Stimulated activated CD8-positive, alpha-beta memory T cell treated with anti-CD3 and anti-CD28 coated beads, Interleukin-2, amount 100 ng/mL, for 1 hour (primary cell): ENCODE measurements at places on chromosomes 12 and 14.

DNA sequence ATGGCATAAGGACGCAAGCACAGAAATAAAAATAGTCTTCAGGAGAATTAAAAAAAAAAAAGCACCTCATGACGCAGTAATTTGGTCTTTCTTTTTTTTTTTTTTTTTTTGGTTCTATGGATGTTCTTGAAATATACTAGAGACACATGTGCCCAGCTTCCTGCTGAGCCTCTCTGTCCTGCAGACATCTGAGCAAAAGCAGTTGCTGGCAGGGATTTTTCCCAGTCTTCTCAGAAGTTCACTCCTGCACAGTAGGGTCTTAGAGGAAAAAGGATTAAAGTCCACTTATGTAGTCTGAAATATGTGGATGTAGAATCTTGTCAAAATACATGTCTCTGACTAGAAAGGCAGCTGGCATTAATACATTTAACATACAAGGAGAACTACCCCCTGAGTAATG lies 1888.1 kb upstream of the SEL1L start:
- DNase-seq, result no peak

DNA sequence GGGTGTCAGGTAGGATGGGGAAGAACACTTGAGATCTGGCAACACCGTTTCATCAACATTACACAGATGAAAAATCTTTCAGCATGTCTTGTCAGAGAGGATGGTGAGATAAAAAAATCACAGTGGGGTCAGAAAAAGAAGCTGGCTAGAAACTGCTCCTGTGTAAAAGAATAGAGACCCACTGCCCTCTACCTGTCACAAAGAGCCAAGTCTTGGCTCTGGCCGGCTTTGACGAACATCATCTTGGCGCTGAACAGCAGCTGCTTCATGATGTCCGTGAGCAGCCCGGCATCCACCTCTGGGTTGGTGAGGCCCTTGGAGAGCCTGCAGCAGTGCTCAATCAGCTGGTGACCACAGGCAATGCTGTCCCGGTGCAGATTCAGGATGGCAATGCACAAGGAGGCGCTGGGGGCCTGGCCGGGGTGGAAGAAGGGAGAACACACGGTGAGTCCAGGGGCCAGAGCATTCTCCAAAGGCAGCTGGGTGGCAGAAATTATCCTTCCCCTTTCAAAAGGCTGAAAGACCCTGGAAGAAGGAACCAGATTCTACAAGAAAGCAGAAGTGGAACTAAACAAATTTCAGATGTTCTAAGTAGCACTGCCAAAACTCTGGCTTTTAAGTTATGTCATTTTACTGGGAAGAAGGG lies 50.2 kb downstream of the ZFYVE26 start:
- no peak for DNase-seq

GRCh38 chr12:122293081-122293480 lies 26.8 kb upstream of the VPS33A start:
- DNase-seq, result no peak

- no peak for DNase-seq
Measured at GRCh38 chr12:42757624-42758119, 168.1 kb upstream of the PRICKLE1 start.

GRCh38 chr14:76710056-76711010 lies 50.9 kb upstream of the VASH1 start:
- no peak for DNase-seq

DNA sequence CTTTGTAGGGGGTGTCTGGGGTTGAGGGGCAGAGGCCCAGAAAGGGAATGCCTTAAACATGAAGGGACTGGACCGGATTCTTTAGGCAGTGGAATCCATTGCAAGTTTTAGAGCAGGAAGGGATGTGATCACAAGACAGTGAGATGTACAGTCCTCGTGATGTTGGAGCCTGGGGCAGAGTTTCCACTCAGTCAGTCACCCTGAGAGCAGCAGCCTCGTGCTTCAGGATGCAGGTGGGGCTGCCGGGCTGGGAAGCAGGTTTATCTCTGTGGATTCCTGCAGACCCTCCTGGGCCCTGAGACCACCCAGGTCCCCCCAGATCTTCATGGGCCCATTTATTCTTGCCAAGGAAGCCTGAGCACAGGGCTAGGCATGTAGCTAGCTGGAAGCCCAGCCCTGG lies 38.5 kb downstream of the RIN3 start:
- DNase-seq, result no peak

DNA sequence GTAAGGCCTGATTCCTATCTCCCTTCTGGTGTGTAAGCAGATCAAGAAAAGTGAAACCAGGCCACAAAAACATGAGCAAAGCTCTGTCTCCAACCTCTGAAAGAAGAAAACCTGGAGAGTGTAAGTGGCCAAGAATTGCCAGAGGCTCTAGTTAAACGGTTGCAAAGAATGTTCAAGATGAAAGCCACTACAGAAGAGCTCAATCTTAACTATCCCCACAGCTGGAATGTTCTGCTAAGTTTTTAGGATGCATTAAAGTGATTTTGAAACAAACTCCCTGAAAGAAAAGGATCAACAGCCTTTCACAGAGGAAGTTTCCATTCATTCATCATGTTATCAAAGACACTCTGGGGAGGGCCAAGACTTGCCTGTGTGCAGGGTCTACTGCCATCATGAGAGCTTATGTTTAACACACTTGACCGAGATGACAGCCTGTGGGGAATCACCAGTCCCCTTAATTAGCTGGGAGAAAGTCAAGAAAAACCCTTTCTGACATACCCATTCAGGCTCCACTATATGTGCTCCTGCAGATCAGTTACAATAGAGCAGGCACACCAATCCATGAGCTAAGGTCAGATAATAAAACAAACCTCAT lies 128.0 kb upstream of the OVCH1 start:
- no peak for DNase-seq

DNA sequence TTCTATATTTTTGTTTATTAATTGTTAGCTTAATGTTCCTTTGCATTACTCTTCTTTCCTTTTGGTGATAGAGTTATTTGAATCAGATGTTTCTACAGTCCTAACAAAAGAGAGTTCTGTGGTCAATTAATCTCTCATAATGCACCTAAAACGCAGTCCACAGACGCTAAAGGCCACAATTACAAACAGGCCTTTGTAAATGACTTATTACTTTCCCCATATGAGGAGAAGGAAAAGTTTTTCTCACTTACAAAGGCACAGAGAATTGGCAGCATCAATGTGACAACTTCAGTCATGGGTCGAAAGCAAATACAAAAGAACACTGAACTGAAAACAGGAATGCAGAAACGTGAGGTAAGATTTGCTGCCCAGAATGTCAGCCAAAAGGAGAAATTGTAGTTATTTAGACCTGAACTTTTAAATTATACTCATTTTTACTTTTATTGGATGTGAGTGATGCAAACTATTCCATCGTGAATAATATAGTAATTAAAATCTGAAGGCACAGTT lies 142.0 kb upstream of the SYT10 start:
- DNase-seq, result no peak

- no peak for DNase-seq
Measured at GRCh38 chr12:113233967-113234366, 12.7 kb downstream of the TPCN1 start.

- no peak for DNase-seq
Measured at GRCh38 chr12:2553388-2554126, 241.2 kb upstream of the FKBP4 start.

DNA sequence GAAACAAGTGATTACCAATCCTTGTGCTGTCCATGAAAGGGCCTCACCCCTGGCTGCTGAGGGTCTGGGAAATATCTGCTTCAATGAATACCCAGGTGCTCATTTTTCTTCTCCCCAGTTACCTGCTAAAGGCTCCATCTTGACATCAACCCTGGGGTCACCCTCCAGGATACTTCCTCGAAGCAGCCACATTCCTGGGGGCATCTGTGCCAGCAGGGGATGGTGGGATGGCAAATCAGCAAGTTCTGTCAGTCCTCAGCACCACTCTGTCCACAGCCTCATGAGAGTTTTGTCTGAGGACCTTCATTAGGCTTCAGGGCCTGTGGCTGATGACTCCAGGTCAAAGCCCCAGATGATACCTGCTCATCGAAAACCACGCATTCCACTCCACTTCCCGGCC lies 124.8 kb downstream of the ZFP36L1 start:
- no peak for DNase-seq

DNA sequence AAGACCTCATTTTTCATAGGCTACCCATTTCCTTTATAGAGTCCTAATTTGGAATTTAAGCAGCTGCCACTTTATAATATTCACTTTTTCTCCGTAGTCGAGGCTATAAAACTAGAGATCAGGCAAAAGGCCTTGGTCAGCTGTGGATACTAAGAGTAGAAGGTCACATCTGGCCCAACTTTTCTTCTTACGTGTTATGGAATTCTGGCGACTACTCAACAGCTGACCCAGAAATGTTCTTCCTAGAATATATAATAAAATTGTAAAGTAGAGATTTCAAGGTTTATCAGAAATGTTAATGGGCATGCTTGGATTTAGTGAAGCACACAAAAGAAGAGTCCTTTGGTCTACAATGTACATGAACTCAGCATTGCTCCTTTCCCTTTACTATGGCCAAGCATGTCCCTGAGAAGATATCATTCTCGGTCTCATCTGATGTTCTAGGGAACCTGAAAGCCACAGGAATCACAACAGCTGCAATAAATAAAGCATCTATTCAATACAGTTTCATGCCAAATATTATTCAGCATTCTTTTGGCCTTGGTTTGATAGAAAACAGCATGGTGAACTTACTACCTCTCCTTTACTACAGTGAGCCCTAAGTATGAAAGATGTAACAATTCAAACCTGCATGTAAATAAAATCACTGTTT lies 261.4 kb upstream of the NPAS3 start:
- no peak for DNase-seq

DNA sequence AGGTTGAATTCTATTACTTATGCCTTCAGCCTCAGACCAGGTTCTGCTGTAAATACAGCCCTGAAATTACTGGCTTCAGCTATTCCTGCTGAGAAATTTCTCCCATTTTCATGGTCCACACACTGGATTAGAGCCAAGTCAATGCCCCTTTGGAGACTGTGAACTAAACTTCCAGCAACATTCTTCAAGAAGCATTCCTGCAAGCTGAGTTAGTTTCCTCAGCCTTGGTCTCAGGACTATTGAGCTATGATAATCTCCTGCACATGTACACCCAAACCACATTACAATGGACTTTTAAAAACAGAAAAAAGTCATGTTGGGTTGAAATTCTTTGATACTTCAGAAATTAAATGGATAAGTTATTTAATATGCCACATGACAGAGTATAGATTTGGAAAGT lies 58.0 kb upstream of the AVPR1A start:
- DNase-seq, result no peak

GRCh38 chr12:52151837-52152783 lies 39.7 kb downstream of the KRT80 start:
- peak; percentile 56 for DNase-seq

DNA sequence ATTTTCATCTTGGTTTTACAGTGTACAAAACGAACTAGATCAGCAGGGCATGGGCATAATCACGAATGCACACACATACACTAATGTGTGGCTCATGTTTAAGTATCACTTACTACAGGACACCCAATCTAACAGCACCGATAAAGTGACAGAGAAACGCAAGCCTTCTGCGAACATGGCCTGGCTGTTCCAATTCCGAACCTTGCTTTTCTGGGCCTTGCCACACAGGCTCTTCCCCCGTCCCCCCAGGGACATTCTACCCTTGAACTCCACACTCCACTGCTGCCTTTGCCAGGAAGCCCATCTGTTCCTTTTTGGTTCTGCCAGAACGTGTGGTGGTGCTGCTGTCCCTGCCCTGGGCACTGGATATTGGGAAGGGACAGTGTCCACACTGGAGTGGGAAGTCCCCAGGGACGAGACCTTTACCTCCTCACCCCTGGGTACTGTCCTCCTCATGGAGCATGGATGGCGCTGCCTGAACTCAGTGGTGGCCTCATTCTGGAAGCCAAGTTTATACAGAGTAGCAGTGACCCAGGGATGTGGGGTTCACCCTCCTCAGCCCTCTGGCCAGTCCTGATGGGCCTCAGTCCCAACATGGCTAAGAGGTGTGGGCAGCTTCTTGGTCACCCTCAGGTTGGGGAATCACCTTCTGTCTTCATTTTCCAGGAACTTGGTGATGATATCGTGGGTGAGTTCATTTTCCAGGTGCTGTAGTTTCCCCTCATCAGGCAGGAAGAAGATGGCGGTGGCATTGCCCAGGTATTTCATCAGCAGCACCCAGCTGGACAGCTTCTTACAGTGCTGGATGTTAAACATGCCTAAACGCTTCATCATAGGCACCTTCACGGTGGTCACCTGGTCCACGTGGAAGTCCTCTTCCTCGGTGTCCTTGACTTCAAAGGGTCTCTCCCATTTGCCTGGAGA lies 7.9 kb downstream of the SERPINA1 start:
- DNase-seq, result no peak
